Glutamatergic neuron (in vitro differentiated cells): ENCODE measurements at places on chromosomes 2 and 18. TPM values are rescaled to one million over a fixed set of nuclear protein-coding genes. Genes with fewer than 3 reads are reported as not detected.

GRCh38 chr2:157334797-157335196, 9.2 kb upstream of the ERMN start:
- no peaks in the 10 kb centered on the region for H3K27me3 ChIP-seq
- H3K4me3 ChIP-seq = no peak overlapping the region

- H3K4me3 ChIP-seq = no peak overlapping the region
- no peaks in the 10 kb centered on the region for H3K36me3 ChIP-seq
- DNase-seq = no peak
- no peak overlapping the region for H3K27ac ChIP-seq
- peaks cover 3% of the 10 kb centered on the region for H3K4me1 ChIP-seq
These were observed 9.3 kb upstream of the OTOF start for GRCh38 chr2:26487192-26487591.

DNA sequence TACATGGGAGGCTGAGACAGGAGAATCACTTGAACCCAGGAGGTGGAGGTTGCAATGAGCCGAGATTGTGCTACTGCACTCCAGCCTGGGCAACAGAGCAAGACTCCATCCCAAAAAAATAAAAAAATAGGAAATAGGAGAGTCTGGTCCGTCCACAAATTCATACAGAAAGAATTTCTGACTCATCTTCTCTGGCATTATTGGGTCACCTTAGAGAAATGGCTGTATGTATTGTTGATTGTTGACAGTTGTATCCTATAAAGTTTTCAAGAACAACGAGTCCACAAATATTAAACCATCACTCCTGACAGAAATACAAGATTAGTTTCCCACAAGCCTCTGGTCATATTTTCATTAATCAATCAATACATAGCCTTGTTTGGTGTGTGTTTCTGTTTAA, 20.4 kb downstream of the RBM43 start:
- H3K27ac ChIP-seq = no peak overlapping the region
- no peaks in the 10 kb centered on the region for H3K27me3 ChIP-seq
- H3K4me1 ChIP-seq = peaks cover 4% of the 10 kb centered on the region
- DNase-seq = no peak
- H3K4me3 ChIP-seq = no peak overlapping the region

DNA sequence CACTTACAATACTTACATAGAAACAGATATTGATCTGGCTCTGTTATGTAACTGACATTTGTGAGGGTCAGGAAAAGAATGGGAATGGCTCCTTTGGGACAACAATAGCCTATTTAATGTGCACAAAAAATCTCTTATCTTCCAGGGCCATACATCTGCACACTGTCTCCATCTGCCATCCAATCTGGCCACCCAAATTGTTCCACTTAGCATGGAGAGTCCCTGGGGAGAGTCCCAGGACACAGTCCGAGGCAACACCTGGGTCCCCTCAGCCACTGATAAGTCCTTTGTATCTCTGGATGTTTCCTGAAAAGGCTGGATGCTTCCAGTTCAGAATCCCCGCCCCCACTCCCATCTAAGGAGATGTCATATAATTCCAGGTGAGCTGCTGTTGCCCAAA, 274.2 kb upstream of the NCKAP5 start:
- peaks cover 41% of the 10 kb centered on the region for H3K4me1 ChIP-seq
- H3K27me3 ChIP-seq = peaks cover 14% of the 10 kb centered on the region
- peaks cover 4% of the 10 kb centered on the region for H3K36me3 ChIP-seq
- H3K4me3 ChIP-seq = peak overlapping the region; percentile 56

- no peaks in the 10 kb centered on the region for H3K27me3 ChIP-seq
- H3K4me3 ChIP-seq = no peak overlapping the region
- no peak for DNase-seq
- H3K27ac ChIP-seq = no peak overlapping the region
- H3K4me1 ChIP-seq = no peaks in the 10 kb centered on the region
These were observed 109.4 kb downstream of the BAZ2B start for GRCh38 chr2:159506764-159507440.

- H3K27ac ChIP-seq = no peak overlapping the region
- H3K36me3 ChIP-seq = peaks cover 7% of the 10 kb centered on the region
- no peaks in the 10 kb centered on the region for H3K27me3 ChIP-seq
These were observed 8.5 kb downstream of the SUCLG1 start for GRCh38 chr2:84450288-84451227.

DNA sequence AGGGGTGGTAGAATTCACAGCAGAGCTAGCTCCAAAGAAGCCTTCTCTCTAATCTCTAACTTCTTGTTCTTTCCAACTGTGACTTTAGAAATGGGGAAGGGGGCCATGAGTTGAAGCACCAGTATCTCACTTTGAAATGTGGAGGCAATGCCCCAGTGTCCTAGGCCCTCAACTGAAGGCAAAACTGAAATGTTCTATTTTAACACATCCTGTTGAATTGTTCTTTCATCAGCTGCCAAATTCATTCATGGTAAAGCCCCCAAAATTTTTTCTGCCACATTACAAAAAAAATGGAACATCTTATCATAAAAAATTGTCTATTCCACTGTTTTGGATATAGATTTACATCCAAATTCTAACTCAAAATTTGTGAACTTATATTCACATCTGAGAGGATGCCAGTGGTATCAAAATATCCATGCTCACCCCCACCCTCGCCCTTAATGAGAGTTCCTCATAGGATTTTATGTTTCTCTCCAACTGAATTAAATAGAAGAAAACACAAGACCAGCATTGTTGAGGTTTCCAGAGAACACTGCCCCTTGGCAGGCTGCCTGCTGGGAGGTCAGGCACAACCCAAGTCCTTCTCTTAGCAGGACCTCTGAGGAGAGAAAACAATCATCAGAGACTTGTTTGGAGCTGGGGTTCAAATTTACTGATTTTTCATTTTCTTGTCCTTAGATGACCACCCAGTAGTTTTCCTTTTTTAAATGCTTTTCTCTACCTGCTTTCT, 147.4 kb upstream of the PGAP1 start:
- no peak overlapping the region for H3K27ac ChIP-seq
- H3K36me3 ChIP-seq = peaks cover 9% of the 10 kb centered on the region
- peaks cover 9% of the 10 kb centered on the region for H3K4me1 ChIP-seq
- DNase-seq = no peak
- no peaks in the 10 kb centered on the region for H3K27me3 ChIP-seq
- H3K4me3 ChIP-seq = no peak overlapping the region

DNA sequence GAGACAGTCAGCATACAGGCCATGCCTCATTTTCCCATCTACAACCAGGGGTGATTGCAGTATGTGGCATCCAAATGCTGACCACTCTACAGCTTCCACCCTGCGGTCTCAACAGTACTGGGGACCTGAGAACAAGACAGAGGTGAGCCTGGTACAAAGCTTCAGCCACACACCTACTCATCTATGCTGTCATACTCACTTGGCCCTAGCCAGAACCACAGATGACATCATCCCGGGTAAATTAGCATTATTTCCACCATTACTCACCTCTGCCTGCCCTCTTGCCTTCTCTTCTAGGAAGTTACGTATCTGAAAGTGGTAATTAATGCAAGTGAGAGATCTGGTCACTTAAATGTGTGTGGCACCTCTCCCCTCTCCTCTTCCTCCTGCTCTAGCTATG, 208.2 kb upstream of the ARL4C start:
- H3K36me3 ChIP-seq = peaks cover 13% of the 10 kb centered on the region
- no peak overlapping the region for H3K4me3 ChIP-seq
- no peak for DNase-seq
- no peak overlapping the region for H3K27ac ChIP-seq
- peaks cover 8% of the 10 kb centered on the region for H3K4me1 ChIP-seq

DNA sequence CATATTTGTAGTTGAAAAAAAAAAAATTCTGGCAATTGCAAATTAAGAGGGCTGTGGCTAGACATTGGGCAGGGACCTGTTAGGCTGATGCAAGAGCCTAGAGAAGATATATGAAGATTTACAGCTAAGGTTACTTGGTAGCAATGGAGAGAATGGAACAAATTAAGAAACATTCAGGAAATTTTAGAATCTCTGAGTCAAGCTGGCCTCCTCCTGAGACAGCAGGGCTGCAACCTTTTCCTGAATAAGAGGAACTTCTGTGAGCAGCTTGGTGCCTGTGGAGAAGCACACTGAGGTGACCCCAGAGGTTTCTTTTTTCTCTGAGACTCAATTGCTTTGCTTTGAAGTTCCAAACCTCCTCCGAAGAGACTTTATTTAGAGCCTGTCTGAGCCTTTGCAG, 118.6 kb upstream of the LRATD1 start:
- DNase-seq = no peak
- H3K36me3 ChIP-seq = peaks cover 4% of the 10 kb centered on the region
- no peak overlapping the region for H3K27ac ChIP-seq
- no peaks in the 10 kb centered on the region for H3K4me1 ChIP-seq
- H3K27me3 ChIP-seq = no peaks in the 10 kb centered on the region

Gene EMILIN1
- 3.2 TPM for total RNA-seq

Gene TNFAIP6
- total RNA-seq = not detected
